ENCODE measurements at places on chromosomes 1 and 21. TPM values are rescaled to one million over a fixed set of nuclear protein-coding genes. Genes with fewer than 3 reads are reported as not detected.

- H3K4me3 ChIP-seq: no peak overlapping the region
- no peaks in the 10 kb centered on the region for H3K36me3 ChIP-seq
- peaks cover 4% of the 10 kb centered on the region for H3K4me1 ChIP-seq
- H3K27me3 ChIP-seq: no peaks in the 10 kb centered on the region
- H3K27ac ChIP-seq: no peak overlapping the region
Measured at GRCh38 chr1:211469938-211470529, 21.9 kb downstream of the RD3 start.

- H3K36me3 ChIP-seq: no peaks in the 10 kb centered on the region
- H3K4me3 ChIP-seq: no peak overlapping the region
- no peaks in the 10 kb centered on the region for H3K4me1 ChIP-seq
- H3K27ac ChIP-seq: no peak overlapping the region
Measured at GRCh38 chr1:152543820-152544219, 22.8 kb downstream of the LCE3E start.

DNA sequence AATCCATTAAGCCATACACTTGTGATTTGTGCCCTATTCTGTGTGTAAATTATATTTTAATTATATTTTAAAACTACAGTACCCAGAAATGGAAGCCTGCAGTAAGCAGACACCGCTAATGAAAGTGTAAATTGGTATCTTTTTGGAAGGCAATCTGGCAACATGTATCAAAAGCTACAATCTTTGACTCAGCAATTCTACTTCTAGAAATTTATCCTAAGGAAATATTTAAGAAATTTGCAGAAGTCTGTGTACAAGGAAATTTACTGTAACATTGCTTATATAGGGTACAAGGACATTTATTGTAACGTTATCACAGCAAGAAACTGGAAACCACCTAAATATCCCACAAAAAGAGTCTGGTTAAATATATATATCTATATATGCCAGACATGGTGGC is 14.6 kb upstream of the ZMYM4 start:
- DNase-seq: no peak
- H3K27ac ChIP-seq: no peak overlapping the region
- no peaks in the 10 kb centered on the region for H3K27me3 ChIP-seq
- no peak overlapping the region for H3K4me3 ChIP-seq
- H3K4me1 ChIP-seq: no peaks in the 10 kb centered on the region
- H3K36me3 ChIP-seq: no peaks in the 10 kb centered on the region

GRCh38 chr1:156689035-156689952 is 12.1 kb upstream of the NES start:
- H3K27ac ChIP-seq: no peak overlapping the region
- H3K27me3 ChIP-seq: peaks cover 68% of the 10 kb centered on the region
- peaks cover 25% of the 10 kb centered on the region for H3K4me1 ChIP-seq
- H3K4me3 ChIP-seq: no peak overlapping the region

- no peak overlapping the region for H3K4me3 ChIP-seq
- H3K36me3 ChIP-seq: no peaks in the 10 kb centered on the region
- DNase-seq: peak; percentile 68
- H3K27me3 ChIP-seq: peaks cover 62% of the 10 kb centered on the region
Measured at GRCh38 chr1:156627313-156627880, 8.2 kb downstream of the HAPLN2 start.

DNA sequence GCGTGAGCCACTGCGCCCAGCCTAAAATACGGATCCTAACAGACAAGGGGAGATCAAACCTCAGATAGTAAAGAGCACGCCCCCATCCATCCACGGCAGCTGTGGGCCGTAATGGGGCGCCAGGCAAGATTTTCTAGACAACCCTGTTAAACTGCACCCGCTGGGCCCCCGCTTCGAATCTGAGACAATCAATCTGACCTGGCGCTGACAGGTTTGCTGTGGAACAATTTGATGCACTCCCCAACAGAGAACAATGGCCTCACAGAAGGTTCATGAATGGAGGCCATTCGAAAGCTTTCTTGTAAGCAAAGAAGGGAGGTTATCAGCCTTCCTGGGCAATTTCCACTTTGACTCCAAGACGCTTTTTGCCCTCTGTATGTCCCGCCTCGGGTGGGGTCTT is 30.5 kb downstream of the CLSTN1 start:
- no peak overlapping the region for H3K27ac ChIP-seq
- no peaks in the 10 kb centered on the region for H3K36me3 ChIP-seq
- H3K4me3 ChIP-seq: no peak overlapping the region
- no peak for DNase-seq
- no peaks in the 10 kb centered on the region for H3K4me1 ChIP-seq
- H3K27me3 ChIP-seq: no peaks in the 10 kb centered on the region

DNA sequence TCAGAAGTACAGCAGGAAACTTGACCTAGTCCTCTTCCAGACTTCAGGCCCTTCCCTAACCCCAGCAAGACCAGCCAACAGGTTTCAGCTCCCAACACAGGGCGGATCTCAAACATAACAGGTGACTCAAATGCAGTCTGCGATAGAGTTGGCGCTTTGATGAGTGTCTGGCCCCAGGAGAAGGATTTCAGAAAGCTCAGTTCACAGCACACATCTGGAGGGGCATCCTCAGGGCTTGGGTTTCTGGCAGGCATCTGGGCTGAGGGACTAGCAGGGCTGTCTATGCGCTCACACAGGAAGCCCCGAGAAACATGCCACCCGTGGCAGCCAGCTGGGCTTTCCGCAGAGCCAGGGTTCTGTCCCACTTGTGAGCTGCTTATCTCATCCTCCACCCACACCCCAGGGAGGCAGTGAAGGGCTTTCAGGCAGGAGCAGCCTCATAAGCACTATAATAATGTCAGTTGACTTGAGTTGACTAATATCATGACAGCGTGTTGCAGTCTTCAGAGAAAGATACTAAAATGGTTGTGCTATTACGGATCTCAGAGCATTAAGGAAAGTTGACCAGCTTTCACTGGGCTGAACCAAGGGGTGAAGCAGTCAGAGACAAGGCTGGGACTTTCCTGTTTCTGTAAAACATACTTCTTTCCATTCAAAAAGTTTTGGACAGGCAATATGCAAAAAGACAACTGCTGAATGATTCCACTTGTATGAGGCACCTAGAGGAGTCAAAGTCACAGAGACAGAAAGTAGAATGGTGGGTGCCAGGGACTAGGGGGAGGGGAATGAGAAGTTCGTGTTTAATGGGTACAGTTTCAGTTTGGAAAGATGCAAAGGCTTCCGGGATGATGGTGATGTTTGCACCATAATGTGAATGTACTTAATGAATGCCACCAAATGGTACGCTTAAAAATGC is 233.0 kb upstream of the IRF2BP2 start:
- H3K27ac ChIP-seq: no peak overlapping the region
- DNase-seq: peak; percentile 49
- peaks cover 33% of the 10 kb centered on the region for H3K4me1 ChIP-seq
- H3K4me3 ChIP-seq: no peak overlapping the region

DNA sequence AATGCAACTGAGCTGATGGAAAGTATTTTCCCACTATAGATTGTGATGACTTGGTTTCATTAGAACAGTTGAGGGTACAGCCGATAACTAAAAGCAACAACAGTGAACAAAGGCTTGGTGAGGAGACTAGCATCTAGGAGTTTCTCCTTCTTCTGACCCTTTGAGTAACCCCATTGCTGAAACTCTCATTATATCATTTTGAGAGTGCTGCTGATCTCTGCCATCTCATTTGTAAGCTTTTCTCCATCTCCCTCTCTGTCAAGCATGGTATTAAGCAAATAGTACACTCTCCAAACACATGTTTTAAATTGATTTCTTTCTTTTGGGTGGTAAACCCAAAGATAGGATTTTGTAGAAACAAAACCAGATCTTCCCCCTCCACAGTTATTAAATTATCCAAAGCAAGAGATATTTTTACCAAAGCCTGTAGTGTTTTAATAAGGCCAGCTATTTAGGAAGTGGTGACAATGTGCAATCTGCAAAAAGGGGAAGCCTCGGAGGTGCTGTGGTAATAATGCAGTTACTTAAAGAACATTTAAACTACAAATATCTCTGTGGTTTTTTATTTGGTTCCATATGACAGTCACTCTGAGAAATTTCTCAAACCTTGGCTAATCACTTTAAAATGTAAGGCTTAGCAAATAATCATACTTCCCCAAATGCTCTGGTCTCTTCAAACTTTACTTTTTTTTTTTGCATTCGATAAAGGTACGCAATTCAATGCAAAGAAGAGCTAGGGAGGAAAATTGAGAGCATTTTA is 287.5 kb downstream of the HLX start:
- H3K36me3 ChIP-seq: no peaks in the 10 kb centered on the region
- no peak overlapping the region for H3K27ac ChIP-seq
- H3K27me3 ChIP-seq: peaks cover 10% of the 10 kb centered on the region
- peaks cover 37% of the 10 kb centered on the region for H3K4me1 ChIP-seq

PRELP gene
- not detected for polyA plus RNA-seq

BTF3L4 gene
- 16.0 TPM for polyA plus RNA-seq

FRRS1 gene
- 0.68 TPM for polyA plus RNA-seq

Data from B cell (primary cell).